ENCODE measurements at places on chromosomes 13 and 19.

DNA sequence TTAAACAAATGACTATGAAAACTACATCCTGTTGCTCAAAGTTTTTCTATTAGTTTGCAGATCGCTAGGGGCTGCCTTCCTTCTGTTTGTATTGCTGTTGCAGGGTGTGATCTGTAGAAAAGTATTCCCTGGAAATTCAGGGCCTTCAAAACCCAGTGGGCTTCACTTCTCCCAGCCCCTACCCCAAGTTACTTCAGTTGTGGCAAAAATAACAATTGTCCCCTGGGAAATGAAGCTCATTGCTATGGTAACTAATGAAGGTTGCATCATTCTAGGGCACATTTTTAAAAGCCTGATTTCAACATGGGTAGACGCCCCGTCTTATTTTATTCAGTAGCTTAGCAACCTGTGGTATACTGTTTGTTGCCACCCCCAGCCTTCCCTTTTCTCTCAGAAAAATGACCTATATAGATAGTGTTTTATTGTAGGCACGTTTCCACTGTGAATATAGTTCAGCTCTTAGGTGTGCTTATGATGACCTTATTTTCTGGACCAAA, 60.9 kb downstream of the WDFY2 start:
- no peak for DNase-seq

- peak; percentile 97 for DNase-seq
Observed at GRCh38 chr19:46717034-46717715, at the start of gene PRKD2. Gene PRKD2, minus strand, starts transcription at chr19:46717114. Its CDS starts 744 bp downstream, at chr19:46716370.

- DNase-seq, result no peak
Observed at GRCh38 chr19:681029-682019, 5.1 kb downstream of the FSTL3 start.

GRCh38 chr13:46553886-46554858, 1.2 kb downstream of the LRCH1 start:
- peak; percentile 83 for DNase-seq

- no peak for DNase-seq
Observed at GRCh38 chr19:18433015-18433691, 4.8 kb downstream of the ISYNA1 start.

GRCh38 chr13:60944016-60944415, 471.6 kb downstream of the PCDH20 start:
- no peak for DNase-seq

Measured in left forelimb (tissue), 1 donor.